ENCODE measurements at places on chromosomes 1 and 21.

- no peak for DNase-seq
Measured at GRCh38 chr1:16338961-16339360, 13.3 kb downstream of the FBXO42 start.

- no peak for DNase-seq
Measured at GRCh38 chr21:37566790-37567615, 200.4 kb downstream of the DYRK1A start.

DNA sequence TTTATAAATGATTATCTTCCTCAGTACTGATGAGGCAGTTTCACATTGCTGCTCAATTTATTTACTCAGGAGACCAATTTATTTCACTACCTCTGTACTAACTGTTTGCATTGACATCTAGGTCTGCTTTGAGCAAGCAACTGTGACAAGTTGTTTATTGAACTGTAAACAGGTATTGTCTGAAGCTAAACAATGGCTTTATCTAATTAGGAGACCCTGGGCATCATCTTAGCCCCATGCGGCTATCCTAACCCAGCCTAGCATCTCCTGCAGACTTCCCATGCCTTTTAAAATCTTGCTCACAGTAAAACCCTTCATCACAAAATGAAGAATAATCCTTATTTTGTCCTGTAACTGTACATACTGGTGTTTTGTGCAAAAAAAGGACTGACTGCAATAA is 348.2 kb downstream of the RWDD3 start:
- DNase-seq = no peak

- DNase-seq = no peak
Measured at GRCh38 chr1:84386716-84387479, 11.4 kb upstream of the DNASE2B start.

- no peak for DNase-seq
Measured at GRCh38 chr1:42167611-42168390, 3.3 kb upstream of the GUCA2A start.

- DNase-seq = no peak
Measured at GRCh38 chr1:111032295-111032897, 68.7 kb upstream of the LRIF1 start.

DNA sequence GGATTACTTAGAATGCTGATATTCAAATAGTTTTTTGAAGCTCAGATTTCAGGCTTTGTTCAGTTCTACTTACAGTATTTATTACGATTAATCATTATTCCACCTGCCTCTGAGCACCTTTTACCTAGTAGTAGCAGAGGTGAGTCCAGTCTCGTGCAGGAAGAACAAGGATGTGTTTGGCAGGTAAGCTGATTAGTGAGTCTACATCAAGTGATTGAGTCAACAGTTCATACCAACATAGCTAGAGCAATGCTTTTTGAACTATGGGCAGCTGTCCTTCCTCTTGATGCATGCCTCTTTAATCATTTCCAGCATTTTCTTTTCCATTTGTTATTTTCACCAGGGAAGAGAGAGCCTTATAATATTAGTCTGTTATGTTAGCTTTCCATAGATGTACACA is 838.9 kb downstream of the USP25 start:
- DNase-seq = no peak

DNA sequence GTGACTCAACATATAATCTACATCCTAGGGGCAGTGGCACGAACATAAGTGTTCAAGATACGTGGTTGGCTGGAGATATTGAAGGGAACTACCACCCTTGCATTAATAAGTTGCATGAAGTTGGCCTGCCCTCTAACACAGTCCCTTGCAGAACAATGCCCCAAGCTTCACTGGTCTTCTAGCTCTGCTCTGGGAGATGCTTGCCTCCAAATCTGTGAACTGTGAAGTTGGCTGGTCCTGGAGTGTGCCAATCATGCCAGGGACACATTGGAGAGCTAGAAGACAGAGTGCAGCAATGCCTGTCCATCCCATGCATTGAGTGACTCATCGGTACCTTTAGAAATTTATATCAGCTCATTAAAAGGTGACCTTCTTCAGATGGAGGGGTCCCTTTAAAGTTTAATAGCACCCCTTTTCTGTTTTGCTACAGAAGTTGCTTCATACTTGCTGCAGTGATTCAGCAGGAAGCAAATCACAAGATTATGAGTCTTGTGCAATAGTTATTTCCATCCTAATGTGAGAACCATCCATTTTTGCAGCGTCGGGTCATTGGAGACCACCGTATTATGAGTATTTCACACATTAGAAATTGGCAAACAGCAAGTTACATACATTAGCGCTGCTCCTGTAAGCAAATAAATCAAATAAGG is 55.2 kb upstream of the KAZN start:
- no peak for DNase-seq

- DNase-seq = no peak
Measured at GRCh38 chr1:154181944-154182343, 10.0 kb downstream of the TPM3 start.

DNA sequence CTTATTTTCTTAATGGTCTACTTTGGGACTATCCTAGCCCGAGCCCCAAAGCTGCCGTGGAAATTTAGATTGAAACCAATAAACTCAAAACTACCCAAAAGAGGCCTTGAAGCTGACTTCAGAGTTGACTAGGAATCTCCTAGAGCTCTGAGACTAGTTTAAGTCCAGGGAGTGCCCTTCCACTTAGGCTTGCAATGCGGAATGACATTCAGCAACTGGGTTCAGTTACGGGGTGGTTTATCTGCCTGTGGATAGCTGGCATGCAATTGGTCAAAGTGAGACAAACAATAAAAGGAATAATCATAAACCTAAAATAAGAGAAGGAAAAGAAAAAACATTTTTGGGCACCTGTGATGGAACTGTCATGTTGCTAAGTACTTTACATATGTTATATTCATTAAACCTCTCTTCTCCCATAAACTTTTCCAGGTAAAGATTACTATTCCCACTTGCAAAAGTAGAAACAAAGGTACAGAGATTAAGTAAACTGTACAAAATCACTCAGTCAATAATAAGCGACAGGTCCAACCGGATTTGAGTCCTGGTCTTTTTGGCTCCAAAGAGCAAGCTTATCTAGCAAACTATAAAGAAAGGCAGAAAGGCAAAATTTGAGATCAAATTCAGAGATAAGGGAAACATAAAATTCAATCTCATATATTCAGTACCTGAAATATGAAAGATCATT is 56.5 kb downstream of the GPATCH2 start:
- DNase-seq = no peak

DNA sequence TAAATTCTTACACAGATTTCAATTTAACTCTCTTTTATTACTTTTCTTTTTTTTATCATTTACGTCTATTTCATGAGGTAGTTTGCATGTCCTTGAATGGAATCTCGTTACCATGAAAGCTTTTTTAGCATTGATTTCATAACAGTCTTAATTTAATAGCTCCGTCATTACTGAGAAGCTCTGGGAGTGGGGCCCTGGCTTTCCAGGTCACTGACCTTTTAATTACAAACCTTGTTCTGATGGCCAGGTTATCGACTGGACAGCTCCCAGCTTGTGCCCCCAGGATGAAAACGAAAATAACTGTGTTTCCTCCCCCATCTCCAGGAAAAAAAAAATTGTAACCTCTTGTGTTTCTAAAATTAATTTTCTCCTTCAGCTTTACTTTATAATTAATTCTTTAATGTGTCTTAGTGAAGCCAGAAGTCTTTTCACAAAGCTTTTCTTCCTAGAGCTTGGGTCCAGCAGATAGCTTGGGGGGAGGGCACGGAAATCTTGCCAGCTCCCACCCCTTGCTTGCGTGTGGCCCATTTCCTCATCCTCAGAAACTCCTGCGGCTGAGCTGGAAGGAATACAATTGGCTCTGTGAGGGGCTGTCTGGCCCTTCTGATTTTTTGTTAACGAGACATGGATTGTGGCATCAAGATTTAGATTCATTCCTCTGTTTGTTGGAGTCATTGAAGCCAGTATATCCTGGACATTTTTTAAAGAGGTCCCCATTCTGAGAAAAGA is 65.7 kb downstream of the PEX14 start:
- no peak for DNase-seq

GRCh38 chr1:14180738-14181137 is 417.7 kb upstream of the KAZN start:
- DNase-seq = no peak

- no peak for DNase-seq
Measured at GRCh38 chr1:29462096-29462495, 225.8 kb downstream of the PTPRU start.

- no peak for DNase-seq
Measured at GRCh38 chr1:202815120-202815519, 4.4 kb downstream of the PCAT6 start.

DNA sequence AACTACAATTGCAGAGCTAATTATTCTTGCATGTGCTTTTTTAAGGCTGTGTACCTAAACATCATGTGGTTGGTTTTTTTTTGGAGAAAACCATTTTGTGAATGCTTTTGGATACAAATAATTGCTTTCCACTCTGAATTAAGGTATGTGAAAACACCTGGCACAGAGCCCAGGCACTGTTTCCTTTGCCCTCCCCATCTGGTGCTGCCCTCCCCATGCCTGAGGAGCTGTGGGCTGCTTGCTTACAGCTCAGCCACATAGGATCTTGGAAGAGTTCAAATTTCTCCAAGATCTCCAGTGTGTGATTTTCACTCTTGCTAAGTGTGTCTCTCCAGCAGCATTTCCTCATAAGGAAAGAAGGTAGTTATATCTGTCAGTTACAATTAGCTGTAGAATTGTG is 27.8 kb downstream of the DNM3 start:
- DNase-seq = no peak

Data from stimulated activated CD8-positive, alpha-beta memory T cell treated with anti-CD3 and anti-CD28 coated beads, Interleukin-4, amount 100 ng/mL, for 1 hour (primary cell).